ENCODE measurements at places on chromosomes 7 and 10.
A peak's percentile ranks its signal among the peaks of the same experiment; 100 is the strongest.

DNA sequence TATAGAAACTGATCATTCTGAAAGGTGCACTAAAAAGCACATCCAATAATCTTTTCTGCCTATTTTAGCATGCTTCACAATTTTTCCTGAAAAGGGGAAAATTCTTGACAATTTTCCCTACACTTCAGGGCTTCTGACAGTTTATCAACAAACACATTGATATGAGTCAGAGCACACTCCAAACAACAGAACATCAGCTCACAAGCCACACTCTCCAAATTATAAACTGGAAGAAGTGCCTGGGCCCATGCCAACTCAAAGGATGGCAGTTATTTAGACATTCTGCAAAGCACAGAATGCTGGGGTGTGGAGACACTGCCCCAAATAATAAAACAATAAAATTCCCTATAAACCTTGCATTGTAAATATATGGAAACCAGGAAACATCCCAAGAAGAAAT lies 90.8 kb downstream of the ELAPOR2 start:
- peak; percentile 17 for DNase-seq

DNA sequence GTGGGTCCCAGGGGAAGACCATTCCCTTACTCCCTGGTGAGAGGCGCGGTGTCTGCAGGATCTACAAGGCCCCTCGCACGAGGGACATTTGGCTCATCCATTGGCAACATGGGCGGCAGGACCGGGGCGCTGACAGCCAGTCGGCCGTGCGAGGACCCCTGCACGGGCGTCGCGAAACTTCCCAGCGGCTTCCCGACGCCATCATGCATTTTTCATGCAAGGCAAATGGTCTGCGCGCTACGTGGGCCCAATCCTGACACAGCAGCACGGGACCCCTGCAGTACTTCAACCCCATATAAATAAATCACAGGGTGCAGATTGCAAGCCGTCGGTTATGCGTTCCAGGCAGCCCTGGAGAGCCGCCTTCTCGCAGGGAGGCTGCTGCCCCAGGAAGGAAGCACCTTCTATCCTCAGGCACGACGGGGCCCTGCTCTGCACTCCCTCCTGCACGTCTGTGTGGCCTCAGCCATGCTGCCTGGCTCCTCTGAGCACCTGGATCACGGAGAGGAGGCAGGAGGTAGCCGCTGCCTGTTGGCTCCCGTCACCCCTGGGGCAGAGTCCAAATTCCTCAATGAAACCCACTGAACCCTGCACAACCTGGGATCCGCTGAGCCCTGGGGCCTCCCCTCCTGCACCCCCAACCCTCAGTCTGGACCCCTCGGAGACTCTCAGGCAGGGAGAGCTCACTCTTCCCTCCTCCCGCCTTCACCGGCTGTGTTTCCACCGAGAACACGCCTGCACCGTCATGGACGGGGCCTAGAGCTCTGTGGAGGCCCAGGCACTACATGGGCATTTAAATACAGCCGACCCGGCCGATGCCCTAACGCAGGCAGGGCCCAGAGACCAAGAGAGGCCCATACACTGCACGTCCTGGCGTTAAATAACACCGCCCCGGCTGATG lies 90.5 kb downstream of the PDGFA start:
- no peak for DNase-seq

DNA sequence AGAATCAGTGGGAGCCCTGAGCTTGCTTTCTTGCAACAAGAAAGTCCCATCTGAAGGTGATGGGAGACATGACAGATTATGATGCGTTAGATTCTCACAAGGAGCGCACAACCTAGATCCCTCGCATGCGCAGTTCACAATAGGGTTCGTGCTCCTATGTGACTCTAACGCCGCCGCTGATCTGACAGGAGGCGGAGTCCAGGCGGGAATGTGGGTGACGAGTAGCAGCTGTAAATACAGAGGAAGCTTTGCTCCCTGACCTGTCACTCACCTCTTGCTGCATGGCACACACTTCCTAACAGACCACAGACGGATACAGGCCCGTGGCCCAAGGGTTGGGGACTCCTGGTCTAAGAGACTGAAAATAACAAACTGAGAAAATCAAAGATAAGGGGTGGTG lies 1163.4 kb upstream of the AUTS2 start:
- DNase-seq: no peak

- DNase-seq: no peak
Measured at GRCh38 chr7:2393706-2394105, 9.7 kb upstream of the CHST12 start.

DNA sequence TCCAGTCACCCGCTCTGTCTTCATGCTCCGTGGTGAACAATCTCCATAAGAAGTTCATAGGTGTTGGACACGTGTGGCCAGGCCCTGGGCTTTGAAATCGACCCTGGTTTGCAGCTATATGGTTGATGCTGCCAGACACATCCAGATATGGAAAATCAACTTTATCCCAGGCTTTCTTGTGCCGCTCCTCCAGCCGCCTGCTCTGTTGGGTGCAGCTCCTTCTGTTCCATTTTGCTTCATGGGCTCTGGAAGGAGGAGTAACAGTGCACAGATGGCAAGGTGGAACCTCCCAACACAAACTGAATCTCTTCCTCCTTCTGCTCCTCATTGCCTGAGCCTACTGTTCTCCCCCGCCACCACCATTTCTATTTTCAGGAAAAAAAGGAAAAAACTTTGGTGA lies 44.7 kb downstream of the THNSL1 start:
- no peak for DNase-seq

GRCh38 chr10:97028126-97028831 lies 157.5 kb downstream of the SLIT1 start:
- DNase-seq: no peak

DNA sequence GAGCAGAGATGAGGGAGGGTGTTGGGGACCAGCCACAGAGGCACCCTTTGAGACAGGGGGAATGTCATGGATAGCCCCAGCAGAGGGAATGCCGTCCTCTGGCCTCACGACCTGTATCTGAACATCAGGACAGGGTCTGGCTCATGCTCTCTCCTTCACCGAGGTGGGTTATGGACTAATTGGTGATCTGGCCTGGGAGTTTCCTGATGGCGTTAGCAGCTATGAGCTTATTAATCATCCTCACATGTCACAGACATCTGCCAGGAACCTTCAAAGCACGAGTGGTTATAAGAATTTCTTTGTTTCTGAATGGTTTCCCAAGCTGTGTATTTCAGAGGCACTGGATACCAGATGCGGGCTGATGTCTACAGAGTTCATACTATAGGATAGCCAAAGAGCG lies 6.9 kb downstream of the CPA4 start:
- DNase-seq: no peak

- no peak for DNase-seq
Measured at GRCh38 chr7:70034999-70035398, 436.7 kb downstream of the AUTS2 start.

GRCh38 chr10:8898745-8899330 lies 844.4 kb downstream of the GATA3 start:
- DNase-seq: no peak

- DNase-seq: no peak
Measured at GRCh38 chr7:117097860-117098259, 144.6 kb downstream of the ST7 start.

- no peak for DNase-seq
Measured at GRCh38 chr7:137475966-137476365, 132.4 kb upstream of the PTN start.

DNA sequence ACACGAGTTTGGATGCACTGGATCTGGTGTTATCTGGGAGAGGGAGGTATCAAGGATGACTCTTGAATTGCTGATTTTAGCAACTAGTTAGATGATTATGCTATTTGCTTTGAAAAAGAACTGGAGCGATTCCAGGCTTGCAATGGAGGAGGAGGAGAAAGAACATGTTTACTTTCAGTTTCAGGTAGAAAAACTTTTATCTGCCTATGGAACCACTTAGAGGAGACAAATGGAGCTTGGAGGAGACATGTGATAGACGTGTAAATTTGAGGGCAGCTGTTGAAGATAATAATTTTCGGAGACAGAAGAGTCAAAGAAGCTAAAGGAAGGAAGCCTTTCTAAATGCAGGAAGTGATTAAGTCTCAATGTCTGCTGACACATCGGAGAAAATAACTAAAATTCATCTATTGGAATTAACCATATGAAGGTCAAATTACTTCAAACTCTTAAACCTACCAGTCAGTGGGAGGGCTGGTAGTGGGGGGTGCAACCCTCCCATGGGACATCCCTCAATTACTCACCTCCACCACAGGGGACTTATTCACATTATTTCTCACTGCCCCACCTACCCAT lies 56.4 kb upstream of the GNAI1 start:
- no peak for DNase-seq

DNA sequence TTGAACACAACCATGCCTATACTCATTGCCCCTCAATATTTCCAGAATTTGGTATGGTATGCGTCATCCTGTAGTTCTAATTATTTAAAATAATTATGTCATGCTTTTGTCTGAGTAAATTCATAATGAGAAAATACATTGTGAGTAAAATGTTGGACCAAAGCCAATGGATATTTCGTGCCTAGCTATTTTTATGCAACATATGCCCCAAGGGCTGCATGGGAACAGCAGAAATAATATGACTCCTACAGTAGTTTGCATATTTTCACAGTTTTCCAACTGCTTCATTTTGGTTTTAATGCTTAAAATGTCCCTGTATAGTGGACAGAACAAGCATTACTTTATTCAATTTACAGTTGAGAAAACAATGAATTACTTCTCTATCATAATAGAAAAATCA lies 1115.6 kb upstream of the GHITM start:
- peak; percentile 13 for DNase-seq

DNA sequence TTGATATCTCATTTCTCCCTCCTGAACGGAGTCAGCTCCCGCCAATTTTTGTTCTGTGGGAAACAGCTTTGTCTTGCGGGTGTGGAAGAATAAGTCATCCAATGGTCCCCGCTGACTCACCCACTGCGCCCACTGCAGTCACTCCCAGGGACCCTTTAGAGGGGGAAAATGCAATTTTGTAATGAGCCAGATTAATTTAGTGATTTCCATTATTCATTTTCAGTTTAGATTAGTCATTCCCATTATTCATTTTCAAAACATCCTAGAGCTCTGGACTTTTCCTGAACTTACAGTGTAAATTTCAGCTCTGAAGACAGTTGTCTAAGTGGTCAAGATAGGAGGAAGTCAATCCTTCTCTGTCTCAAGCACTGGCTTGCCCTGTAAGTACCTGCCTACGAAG lies 154.9 kb upstream of the TMEM72 start:
- DNase-seq: no peak

DNA sequence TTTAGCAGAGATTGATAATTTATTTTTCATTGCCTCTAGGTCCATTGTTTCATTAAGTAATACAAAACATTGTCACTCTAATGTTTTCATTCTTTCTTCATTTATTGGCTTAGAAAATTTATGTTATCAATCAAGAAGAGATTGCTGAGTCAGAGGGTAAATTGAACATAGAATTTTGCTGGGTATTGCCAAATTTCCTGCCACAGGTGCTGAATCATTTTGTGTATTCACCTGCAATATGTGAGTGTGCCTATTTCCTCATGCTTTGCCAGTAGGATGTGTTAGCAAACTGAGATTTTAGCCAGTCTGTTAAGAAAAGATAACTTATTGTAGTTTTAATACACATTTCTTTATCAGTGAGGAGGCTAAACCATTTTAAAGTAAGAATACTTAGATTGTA lies 38.0 kb downstream of the MARCHF5 start:
- no peak for DNase-seq

DNA sequence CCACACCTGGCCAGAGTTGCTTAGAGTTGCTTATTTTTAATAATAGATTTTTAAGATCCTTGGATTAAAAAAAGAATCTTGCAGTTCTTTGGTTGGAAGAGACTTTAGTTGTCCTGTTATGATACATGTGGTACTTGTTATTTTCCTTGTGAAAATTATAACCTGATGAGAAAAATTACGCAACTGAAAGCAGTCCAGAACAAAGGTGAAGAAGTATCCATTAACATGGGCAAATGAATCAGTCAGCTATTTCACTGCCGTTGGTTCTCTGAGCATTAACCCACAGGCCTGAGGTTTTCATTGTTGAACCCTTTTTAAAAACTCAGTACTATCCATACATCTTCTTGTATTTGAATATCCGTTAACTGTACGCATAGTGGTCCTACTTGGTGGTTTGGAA lies 68.2 kb downstream of the GALNT11 start:
- DNase-seq: no peak

DNA sequence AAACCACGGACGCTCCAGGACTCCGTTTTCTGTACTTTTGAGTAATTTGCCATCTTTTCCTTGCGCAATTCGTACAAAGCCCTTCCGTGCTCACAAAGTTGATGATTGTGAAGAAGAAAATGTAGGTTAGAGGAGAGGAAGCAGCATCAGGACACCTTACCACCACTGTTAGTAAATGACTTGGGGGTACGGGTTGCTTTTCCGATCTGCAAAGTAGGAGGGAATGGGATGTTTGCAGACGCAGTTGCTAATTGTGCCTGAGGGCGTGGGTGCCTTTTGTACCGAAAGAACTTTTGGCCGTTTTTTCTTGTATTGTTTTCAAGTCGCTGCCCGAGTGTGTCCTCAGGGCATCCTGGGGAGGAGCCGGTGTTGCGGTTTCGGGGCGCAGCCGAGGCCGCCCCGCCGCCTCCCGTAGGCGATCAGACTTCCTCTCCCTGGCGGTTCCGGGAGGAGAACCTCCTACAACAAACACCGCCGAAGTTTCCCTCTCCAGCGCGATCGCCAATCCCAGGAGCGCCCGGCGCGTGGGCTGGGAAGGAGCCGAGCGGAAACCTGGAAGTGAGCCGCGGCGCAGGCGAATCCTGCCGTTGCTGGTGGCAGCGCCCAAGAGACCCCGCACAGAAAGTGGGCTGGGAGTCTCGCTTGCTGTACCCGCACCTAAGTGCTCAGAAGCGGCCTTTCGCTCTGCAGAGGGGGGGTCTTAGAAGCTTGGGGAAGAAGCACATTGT lies 1.0 kb downstream of the PRR15 start:
- DNase-seq: no peak

DNA sequence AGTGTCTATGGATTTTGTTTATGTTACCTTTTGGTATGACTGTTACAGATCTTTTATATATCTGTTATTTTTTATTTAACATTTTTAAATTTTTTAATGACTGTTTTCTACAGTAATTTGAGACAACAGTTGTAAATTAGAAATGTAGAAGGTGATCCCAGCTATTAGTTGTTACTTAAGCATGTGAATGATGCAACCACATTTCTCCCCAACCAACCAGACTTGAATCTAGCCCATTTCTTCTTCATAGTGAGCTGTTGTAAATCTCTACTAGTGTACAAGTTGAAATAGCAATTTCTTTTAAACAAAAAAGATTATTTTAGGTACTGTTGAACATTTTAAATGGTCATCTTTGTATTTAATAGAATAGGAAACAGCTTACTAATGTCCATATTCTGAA lies 18.0 kb downstream of the TMEM106B start:
- DNase-seq: no peak

DNA sequence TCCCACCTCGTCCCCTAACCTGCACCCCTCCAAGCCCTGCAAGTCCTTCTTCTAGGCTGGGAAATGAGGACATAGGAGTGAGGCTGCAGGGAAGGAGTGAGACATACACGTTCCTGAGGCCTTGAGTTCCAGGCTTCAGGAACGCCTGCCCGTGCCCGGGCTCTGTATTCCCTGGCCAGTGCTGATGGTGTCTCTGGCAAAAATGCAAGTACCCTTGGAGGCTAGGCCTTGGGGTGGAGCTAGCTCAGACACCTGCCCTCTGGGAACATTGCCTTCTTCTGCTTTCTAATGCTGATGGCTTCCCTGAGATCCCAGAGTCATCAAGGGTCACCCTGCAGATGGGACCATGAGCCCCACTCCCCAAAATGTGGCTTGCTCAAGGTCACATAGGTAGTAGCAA lies 76.0 kb downstream of the GRK5 start:
- DNase-seq: no peak

- no peak for DNase-seq
Measured at GRCh38 chr7:21771906-21772610, 173.6 kb downstream of the CDCA7L start.
